ENCODE measurements at places on chromosomes 7 and 10.

GRCh38 chr7:108010377-108010776 is 7.4 kb upstream of the LAMB1 start:
- DNase-seq, result no peak

DNA sequence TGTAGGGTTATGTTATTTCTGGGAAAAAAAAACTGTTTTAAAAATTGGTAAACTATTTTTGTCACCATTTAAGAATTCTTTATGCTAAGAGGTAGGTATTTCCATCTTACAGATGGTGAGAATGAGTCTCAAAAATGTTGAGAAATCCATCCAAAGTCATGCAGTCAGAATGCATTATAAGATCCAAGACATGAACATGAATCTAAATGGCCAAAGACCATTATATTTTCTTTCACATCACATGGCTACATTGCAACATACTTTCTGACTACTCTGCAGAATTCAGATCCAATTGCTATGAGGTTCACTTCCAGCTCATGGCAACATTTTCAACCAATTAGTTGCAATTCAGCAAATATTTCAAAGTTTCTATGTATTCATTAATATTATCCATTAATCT is 181.2 kb downstream of the TWIST1 start:
- no peak for DNase-seq

DNA sequence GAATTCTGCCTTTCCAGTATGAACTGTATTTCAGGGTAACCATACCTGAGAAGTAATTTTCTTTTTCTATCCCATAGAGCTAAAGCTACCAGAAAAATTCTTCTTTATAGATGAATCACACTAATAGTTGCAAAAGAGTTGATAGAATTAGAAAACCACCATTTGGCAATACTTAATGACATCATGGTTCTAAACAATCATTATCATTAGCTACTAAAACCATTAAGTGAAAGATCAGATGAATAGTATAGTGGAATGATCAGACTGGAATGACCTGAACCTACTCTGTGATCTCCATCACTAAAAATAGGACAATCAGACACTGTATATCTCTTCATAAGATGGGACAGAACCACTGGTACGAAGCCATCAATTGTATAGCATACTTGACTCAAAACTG is 19.8 kb upstream of the ZC3HAV1L start:
- no peak for DNase-seq

GRCh38 chr7:81684514-81685269 is 85.2 kb downstream of the HGF start:
- peak; percentile 91 for DNase-seq

DNA sequence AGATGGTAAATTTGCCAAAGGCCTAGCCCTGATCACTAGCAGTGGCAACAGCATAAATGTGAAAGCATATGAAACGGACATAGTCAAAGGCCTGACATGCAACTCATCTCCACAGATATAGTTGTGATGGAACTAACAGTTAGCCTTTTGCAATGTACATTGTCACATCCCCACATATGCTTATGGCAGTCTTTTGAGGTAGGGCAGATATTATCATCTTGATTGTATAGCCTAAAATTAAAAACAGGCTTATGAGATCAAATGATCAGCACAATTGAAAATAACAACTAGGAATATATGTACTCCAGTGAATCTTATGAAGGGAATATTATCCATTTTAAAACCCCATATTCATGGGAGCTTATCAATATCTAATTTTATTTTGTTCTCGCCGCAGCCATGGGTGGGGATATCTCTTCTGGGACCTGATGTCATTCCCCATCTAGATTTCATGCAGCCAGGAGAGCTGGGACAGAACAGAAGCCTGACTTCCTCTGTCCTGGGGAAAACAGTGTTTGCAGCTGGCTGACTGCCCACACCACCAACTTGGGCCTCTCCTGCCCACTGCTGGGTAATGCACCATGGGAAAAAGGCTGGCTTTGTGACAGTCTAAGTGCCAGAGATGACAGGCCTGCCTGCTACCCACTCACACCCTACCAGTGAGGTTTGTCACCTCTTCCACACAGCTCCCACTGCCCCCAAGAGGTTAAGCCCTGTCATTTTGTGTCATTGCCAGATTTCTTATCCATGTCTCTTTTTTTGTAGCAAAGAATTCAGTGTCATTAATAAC is 180.2 kb upstream of the FZD1 start:
- no peak for DNase-seq

DNA sequence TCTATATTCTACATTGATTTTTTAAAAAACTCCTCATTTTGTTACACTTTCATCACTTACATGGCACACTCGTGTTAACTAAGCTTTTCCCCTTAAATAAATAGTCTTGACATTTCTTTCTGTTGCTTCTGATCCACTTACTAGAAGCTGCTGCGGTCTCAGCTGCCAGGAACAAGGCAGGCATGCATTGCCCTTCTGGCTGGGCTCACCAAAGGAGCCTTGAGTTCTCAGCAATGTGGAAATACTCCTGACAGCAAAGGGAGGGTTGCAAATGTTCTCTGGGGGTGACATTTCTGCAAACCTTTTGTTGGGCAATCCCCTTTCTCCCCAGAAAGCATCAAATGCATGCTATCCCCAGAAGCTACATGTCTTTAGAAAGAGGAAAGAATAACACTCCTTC is 350.1 kb downstream of the PRPF18 start:
- DNase-seq, result no peak
